NCI-H774 (cell line): ENCODE measurements at places on chromosomes 1 and 21.

GRCh38 chr1:26696119-26696653 lies 371 bp downstream of the ARID1A start:
- DNase-seq, result no peak

DNA sequence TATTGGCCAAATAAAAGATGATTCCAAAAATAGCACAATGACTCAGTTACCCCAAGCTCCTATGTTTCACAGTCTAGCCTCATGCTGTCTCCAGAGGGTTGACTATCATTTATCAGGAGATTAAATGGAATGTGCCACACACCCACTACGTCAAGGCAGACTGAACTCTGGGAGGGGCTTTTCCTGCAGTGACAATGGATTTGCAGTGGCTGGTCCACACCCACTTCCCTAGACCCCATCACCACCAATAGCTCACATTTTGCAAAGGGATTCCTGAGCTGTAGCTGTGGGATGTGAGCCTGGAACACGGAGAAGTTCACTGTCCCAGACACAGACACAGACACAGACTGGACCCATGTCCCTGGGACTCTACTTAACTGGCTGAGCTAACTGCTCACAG lies 77.1 kb downstream of the HLCS start:
- DNase-seq, result no peak

GRCh38 chr1:163381487-163382184 lies 59.9 kb downstream of the NUF2 start:
- DNase-seq, result no peak

DNA sequence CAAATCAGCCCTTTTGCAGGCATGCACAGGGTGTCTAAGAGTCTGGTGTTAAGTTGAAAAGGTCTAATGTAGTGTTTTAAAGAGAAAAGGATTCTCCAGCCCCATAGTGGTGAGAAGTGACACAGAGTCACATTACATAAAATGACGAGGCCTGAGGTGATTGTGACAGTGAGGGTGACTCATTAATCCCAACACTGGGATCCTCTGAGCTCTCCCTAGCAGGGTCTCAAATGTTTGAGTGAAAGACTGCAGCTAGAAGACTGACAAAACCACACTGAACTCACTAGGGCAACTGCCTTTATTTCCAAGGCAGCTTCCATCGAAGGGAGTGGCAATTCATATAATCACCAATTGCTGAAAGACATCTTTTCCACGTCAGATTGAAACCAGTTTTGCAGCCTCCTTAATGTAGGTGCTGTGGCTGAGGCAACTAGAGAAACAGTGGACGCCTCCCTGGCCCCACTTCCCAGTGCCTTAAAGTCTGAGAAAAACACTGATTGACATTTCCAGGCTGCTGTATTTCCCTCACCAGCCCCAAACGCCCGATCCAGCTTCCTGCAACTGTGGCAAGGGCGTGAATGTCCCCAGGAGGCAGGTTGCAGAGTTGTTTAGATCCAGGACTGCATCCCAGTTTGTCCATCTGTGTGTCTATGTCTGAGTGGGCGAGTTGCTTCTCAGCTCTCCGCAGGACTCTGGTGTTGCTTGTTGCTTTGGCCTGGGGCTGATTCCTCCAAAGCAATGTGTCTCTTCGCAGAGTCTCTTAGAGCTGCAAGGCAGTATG lies 81.4 kb downstream of the RUNX1 start:
- no peak for DNase-seq

GRCh38 chr1:105270966-105271365 lies 1521.3 kb downstream of the AMY1C start:
- DNase-seq, result no peak

DNA sequence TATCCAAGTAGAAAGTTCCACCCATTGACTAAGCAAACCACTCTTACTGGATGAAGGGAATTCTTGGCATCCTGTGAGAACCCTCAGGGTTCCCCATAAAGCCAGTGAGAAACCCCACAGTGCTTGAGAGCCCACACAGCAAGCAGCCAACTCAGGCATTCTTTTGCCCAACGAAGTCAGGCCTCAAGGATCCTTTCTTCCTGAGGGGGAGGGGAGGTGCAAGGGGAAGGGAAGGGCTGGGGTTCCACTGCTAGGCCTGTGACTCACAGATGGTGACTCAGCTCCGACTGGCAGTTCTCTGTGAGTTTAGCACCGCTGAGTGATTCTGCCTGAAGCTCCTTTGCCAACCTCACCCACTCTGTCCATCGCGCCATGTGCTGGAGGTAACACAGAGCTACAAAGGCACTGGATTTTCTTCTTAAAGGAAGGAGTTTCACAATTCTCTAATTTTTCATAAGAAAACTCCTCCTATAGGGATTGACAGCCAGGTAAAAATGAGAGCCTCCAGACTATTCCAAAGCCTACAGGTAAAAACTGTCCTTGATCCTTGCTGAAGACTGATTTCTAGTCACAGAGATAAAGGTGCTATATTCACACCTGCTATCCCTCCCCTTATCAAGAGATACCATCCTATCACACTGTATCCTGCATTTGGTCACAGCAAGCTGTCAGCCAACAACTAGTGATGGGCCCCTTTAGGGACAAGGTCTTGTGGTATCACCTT lies 4.8 kb downstream of the ENO1 start:
- DNase-seq, result no peak

DNA sequence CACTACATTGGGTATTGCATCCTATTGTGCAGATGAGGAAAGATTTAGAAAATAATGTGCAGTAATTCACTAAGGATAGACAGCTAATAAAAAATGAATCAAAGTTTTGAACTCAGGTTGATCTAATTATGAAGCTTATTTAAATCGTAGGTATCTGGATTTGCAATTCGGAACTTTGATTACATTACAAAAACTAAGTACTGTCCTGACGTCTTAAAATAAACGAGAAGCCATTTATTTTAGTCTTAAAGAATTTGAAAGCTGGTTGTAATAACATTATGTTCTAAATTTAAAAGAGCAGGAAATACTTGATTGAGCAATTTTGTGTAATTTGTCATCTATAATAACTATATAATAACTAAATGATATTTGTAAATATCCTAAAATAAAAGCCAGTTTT lies 235.9 kb downstream of the TPR start:
- no peak for DNase-seq

GRCh38 chr1:73331726-73332125 lies 866.2 kb downstream of the LRRIQ3 start:
- no peak for DNase-seq

DNA sequence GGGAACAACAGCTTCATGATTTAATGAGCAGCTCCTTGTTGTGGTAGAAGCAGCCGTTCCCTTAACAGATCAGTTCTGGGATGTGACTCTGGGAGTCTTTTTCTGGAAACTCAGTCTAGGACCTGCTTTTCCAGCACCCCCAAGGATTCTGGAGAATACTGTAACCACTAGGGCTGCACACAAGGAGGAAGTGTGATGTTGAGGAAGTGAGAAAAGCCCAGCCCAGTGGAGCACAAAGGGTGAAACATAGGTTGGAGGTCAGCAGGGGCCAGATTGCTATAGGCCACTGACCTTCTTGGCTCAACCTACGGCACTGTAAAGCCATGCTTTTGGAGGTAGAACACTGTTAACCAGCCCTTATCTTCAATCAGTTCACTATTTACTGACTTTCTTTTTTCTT lies 10.1 kb upstream of the PLA2G5 start:
- DNase-seq, result no peak

- DNase-seq, result peak; percentile 45
Measured at GRCh38 chr21:38159355-38159754, 97.4 kb upstream of the KCNJ15 start.

DNA sequence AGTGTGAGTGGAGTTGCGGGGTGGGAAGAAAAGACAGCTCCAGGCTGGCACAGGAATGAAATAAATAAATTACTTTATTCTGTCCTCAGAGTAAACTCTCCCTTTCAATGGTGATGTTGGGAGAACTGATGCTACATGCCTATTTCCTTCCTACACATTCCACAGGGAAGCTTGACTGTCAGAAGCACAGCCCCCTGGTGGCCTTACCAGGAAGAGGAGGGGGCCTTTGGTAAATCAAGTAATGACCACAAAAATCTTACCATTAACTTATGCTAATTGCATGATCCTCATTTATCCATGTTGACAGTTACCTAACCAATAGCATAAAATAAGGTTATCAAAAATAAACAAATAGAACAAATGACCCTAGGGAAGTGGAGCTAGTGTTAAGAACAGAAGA lies 605.0 kb upstream of the PKN2 start:
- no peak for DNase-seq

- DNase-seq, result no peak
Measured at GRCh38 chr1:25135909-25136308, 96.4 kb downstream of the SYF2 start.
